ENCODE measurements at places on chromosomes 5 and 9.

- peak; percentile 46 for DNase-seq
Measured at GRCh38 chr5:39395521-39395920, 29.3 kb downstream of the DAB2 start.

DNA sequence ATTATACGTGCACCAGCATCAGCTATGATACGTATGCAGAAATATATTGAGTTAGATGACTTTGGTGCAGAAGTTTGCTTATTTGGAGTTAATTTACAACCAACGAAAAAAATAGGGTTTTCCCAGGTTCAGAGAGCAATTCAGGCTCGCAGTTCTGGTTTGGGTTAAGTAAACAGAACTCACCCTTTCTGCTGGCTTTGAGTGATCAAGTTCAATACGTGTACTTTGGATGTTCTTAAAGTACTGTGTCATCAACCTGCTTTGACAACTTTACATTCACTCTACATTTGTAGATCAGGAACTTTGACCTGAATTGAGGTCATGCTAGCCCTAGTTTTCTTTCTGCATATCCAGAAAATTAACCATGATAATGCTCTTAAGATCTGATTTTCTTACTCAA is 40.7 kb downstream of the ACOT12 start:
- no peak for DNase-seq

GRCh38 chr9:86730163-86730928 is 217.0 kb downstream of the GAS1 start:
- no peak for DNase-seq

- DNase-seq = no peak
Measured at GRCh38 chr9:71726723-71727122, 41.6 kb downstream of the CEMIP2 start.

- peak; percentile 69 for DNase-seq
Measured at GRCh38 chr5:88956416-88956815, 73.4 kb upstream of the MEF2C start.

DNA sequence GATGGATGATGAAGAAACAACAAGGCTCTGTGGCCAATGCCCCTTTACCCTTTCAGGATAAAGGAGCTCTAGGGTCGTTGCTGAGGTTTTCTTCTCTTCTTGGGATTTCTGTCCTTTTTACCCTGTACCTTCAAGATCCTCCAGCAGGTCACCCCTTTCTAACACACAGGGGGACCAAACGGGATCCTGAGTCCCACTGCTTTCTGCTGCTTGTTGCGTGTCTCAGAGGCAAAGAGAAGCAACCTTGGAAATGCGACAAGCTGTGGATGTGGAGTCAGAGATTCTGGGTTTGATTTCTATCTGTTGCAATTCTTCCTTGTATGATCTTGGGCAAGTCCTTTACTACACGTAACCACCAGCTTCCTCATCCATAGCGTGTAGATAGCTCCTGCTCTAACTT is 20.5 kb downstream of the GLRA1 start:
- no peak for DNase-seq

GRCh38 chr5:173772384-173773059 is 115.6 kb upstream of the CPEB4 start:
- no peak for DNase-seq

DNA sequence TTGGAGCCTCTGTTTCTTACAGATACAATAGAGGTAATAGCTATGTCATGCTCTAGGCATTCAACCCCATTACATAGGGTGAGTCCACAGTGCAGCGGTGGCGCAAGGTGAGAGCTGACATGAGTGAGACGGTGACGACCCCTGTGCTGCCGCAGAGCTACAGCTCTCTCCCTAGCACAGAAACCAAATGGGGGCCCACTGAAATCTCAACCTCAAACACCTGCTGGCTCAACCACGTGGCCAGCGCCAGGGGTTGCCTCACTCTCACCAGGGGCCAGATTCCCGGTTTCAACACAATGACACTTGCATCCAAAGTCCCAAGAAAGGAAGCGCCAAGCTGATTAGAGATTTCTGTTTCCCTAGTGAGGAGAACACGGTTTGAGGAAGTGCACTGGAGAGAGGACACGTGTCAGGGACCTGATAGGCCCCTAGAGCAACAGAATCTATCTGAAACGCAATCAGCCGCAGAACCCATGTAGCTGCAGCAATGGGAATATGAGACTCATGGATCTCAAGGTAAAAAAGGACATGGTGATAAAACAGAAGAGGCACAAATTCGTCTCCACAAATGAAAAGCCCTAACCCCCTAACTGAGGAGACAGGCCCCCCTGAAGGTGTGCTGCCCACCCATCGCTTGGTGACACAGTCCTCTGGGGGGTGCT is 114.3 kb downstream of the CRB2 start:
- no peak for DNase-seq

GRCh38 chr5:91438871-91439270 is 55.8 kb upstream of the ARRDC3 start:
- DNase-seq = peak; percentile 7

- DNase-seq = no peak
Measured at GRCh38 chr5:171355302-171355724, 32.3 kb upstream of the NPM1 start.

- no peak for DNase-seq
Measured at GRCh38 chr5:58116346-58116745, 343.5 kb downstream of the PLK2 start.

DNA sequence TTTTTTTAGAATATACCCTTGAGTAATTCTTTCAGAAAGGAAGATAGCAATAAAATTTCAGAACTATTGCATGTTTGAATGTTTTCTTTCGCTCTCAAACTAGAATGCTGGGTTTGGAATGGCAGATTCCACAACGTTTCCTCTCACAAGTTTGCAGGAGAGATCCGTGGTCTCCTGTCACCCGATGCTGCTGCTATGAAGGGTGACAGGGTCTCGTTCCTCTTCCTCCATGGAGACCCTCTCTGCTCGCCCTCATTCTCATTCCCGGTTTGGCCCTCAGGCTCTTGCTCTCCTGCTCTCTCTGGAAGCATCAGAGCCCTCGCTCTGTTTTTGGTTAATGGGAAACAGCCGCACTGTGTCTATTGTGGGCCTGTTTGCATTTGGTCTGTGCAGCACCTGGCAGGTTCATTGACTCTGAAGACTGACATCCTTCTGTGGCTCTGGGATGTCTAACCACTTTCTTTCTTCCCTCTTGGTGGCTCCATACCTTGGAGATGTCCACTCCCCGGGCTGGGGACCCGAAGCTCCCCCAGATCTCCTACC is 12.6 kb upstream of the FAM163B start:
- no peak for DNase-seq

DNA sequence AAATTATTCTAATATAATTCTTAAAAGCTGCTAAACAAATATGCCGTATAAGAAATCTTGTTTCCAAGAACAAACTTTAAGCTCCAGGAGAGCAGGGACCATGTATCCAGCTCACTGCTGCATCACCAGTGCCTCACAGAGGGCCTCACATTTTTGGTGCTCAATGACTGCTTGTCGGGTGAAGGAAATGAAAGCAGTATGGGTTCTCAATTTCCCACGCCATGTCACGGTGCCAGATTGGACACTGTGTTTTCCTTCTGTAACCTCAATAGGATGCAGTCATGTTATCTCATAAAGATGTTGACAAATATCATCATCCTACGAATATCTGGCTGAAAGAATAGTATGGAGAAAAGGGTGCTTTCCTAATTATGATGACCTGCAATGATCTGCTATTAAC is 64.7 kb downstream of the POU5F2 start:
- no peak for DNase-seq

DNA sequence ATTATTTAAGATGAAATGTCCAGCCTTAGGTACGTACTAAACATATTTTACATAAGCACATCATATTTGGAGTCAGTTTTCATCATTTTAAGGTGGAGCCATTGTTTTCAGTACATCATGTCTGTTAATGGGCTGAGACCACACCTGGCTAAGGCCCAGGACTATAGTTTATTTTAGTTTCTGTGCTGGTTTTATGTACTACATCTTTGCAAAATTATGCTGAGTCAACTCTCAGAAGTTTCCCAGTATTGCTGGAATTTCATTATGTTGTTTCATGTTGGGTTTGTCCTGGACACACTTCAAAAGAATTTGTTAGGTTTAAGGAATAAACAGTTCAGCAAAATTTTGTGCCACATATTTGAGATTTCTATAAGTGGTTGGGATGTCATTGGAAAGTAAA is 171.2 kb downstream of the CCDC171 start:
- no peak for DNase-seq

DNA sequence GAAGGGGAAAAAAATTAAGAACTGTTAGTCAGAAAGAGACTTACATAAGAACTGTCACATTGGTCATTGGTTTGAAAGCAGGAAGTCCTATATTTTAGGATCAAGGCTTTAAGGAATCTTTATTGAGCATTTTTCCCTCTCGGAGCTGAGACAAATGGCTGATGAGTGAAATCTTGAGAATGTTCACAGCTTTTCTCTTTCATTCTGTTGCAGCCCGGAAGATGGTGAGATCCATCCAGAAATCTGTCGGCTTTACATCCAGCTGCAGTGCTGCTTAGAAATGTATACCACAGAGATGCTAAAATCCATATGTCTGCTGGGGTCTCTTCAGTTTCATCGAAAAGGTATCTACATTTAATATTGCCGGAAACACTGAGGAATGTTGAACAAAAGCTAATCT is 69.7 kb downstream of the RGS7BP start:
- DNase-seq = no peak

DNA sequence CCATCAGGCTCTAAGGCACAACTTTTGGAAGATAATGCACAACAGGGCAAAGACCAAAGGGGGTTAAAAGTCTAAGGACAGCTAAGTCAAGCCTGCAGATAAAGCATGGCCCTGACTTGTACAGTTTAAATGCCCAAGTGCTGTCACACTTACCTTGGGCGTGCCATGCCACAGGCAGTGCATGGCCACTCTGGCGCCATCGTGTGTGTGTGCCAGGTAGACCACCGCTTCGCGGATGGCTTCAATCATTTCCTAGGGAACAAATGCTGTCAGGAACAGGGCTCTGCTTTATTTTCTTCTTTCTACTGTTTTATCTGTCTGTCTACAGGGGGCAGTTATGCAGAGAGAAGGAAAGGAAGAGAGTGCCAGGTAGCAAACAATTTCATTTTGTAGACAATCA is 19.3 kb downstream of the PUM3 start:
- no peak for DNase-seq

GRCh38 chr9:128190013-128190412 is 1.4 kb downstream of the CIZ1 start:
- DNase-seq = no peak

All from foreskin keratinocyte (primary cell).